Smooth muscle cell of trachea (primary cell): ENCODE measurements at places on chromosomes 7 and 10. TPM values are rescaled to one million over a fixed set of nuclear protein-coding genes. Genes with fewer than 3 reads are reported as not detected.

The MRC1 gene
- total RNA-seq = under 0.01 TPM in 1 of 2 replicates, not detected in the other

The MYO1G gene
- total RNA-seq = under 0.01 TPM in 1 of 2 replicates, not detected in the other

The LBX1 gene
- not detected in 2 replicates for total RNA-seq

The PRTFDC1 gene
- 31.8 and 71.3 TPM in 2 replicates for total RNA-seq

The STEAP1B gene
- 11.9 and 25.9 TPM in 2 replicates for total RNA-seq

The PAPOLB gene
- under 0.01 and 0.15 TPM in 2 replicates for total RNA-seq

The PDLIM1 gene
- total RNA-seq = 15.0 and 16.0 TPM in 2 replicates

The EVX1 gene
- total RNA-seq = not detected in 2 replicates

The GIMAP4 gene
- total RNA-seq = 2.0 TPM in 1 of 2 replicates, not detected in the other

The FAM25A gene
- total RNA-seq = not detected in 2 replicates

The MLXIPL gene
- total RNA-seq = 0.66 TPM in 1 of 2 replicates, not detected in the other

The GJD4 gene
- not detected in 2 replicates for total RNA-seq

The PNLIPRP1 gene
- not detected in 2 replicates for total RNA-seq

The SOSTDC1 gene
- 0.15 TPM in 1 of 2 replicates, not detected in the other for total RNA-seq

The SPDYE9 gene
- total RNA-seq = under 0.01 TPM in 1 of 2 replicates, not detected in the other

The LRRD1 gene
- total RNA-seq = 0.15 TPM in 1 of 2 replicates, not detected in the other

The ASB15 gene
- total RNA-seq = not detected in 2 replicates

The CHAT gene
- total RNA-seq = not detected in 2 replicates

The PTPRN2 gene
- total RNA-seq = 0.29 and 0.50 TPM in 2 replicates

The PLA2G12B gene
- total RNA-seq = not detected in 2 replicates

The ACSL5 gene
- 1.3 and 5.0 TPM in 2 replicates for total RNA-seq

The TMEM229A gene
- not detected in 2 replicates for total RNA-seq

The MEIG1 gene
- total RNA-seq = 0.50 TPM in 1 of 2 replicates, not detected in the other

The ENTPD1 gene
- total RNA-seq = 0.50 and 1.6 TPM in 2 replicates

The NXPH1 gene
- not detected in 2 replicates for total RNA-seq
